ENCODE measurements at places on chromosomes 16 and 17. TPM values are rescaled to one million over a fixed set of nuclear protein-coding genes. Genes with fewer than 3 reads are reported as not detected.

The LRRC37A gene
- total RNA-seq, result 3.1 TPM

DNA sequence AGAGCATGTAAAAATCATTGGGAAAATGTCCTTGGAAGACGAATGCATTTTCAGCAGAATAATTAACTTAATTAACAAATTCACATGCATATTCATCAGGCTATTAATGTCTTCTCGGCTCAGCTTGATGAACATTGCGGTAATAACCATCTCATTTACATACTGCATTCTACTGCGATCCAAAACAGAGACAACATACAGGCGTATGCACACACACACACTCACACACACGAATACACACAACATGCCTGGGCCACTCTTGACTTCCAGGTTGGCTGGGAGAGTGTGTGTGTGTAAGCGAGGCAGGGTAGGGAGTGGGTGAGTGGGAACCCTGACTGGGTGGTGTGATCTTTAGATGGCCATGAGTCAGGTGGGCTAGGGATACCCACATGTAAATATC lies 44.7 kb downstream of the NEUROD2 start:
- no peak for DNase-seq

The CCDC154 gene
- 2.8 TPM for total RNA-seq

GRCh38 chr16:22813223-22813947 lies 577 bp upstream of the HS3ST2 start:
- DNase-seq, result peak; percentile 86

The CDH8 gene
- 0.19 TPM for total RNA-seq

DNA sequence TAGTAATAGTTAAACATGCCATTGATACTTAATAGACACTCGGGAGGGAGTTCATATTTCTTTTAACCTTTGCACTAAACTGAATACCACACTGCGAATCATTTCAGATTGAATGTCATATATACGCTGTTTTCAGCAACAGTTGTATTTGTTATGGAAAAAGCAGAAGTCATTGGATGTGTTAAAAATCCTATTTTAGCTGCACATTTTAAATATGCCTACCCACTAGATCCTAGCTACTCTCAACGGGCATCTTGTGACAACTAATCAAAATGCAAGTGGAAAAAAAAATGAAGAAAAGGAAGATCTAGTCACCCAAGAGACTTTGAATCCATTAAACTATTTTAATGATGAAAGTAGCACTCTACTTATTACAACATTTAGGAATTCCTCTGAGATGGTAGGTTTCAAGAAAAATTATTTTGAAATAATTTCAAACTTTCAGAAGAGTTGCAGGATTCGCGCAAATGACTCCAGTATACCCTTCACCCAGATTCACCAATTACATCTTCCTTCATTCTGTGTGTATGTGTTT lies 51.4 kb upstream of the MNT start:
- no peak for DNase-seq

The RAB37 gene
- total RNA-seq, result 5.6 TPM

DNA sequence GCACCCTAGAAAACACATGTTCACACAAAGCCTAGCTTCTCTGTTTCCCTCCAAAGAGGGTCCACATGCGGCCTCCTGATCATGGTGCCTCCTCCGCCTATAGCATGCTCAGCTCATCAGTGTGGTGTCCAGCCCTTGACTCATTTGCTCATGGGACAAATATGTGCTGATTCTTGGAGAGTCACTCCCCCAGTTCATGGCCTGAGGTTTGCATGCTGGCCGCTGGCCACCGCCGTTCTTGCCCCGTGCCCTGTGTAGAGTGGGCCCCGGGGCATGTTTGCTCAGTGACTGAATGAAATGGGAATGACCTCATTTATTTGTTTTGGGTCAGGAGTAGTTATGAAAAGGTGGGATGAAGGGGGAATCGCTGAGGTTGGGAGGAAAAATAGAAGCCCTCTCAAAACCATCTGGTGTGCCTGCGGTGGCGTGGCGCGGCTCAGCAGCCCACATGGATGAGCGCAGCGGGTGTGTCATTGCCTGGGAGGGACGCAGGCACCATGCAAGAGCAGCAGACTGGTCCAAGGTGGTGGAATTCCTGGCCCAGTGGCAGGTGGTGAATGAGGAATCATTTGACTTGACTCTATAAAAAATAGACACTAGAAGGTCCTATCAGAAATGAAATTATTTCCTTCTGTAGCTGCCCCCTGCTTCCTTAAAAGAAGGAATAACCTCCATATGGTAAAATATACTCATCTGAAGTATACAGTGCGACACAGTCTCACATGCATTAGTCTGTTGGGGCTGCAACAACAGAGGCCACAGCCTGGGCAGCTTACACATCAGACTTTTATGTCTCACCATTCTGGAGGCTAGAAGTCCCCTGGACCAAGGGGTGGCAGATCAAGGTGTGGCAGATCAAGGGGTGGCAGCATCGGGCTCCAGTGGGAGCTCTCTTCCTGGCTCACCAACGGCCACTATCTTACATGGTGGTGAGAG lies 31.7 kb downstream of the CRISPLD2 start:
- no peak for DNase-seq

The ANKRD40CL gene
- not detected for total RNA-seq

The CCL1 gene
- not detected for total RNA-seq

The CRHR1 gene
- total RNA-seq, result not detected

DNA sequence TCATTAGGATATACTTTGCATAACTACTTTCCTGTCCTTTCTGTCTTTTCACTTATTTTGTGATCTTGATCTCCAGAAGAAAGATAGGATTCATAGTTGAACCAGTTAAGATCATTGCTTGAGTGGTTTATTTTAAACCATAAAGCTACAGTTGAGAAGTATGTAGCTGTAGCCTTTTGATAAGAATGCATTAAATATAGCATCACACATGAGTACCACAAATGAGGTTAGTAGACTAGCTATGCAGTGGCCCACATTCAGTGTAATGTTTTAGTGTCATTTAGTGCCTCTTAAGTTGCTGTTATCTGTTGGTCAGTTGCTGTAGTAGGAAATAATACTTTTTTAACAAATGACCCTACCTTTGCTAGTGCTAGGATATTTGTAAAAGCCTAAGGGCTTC lies 1.3 kb downstream of the NLK start:
- no peak for DNase-seq

The GJC1 gene
- 6.5 TPM for total RNA-seq

GRCh38 chr16:69404275-69404805 lies 18.5 kb upstream of the TERF2 start:
- DNase-seq, result peak; percentile 89

- no peak for DNase-seq
Observed at GRCh38 chr17:8186446-8186786, 3.6 kb downstream of the BORCS6 start.

The GPS2 gene
- total RNA-seq, result 67.0 TPM

DNA sequence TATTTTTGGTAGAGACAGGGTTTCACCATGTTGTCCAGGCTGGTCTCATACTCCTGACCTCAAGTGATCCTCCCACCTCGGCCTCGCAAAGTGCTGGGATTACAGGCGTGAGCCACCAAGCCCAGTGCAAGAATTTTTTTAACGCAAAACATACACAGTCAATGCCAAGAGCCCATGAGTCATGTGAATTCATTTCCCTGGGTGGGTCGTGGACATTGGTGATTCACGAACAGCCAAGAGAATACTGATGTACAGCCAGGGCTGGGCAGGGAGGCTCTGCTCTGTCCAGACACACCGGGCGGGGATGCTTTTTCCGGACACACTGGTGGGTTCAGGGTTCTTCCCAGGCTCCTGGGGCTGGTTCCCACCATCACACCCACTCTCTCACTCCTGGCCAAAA lies 17.7 kb downstream of the SLC38A8 start:
- DNase-seq, result no peak

The PYY gene
- not detected for total RNA-seq

DNA sequence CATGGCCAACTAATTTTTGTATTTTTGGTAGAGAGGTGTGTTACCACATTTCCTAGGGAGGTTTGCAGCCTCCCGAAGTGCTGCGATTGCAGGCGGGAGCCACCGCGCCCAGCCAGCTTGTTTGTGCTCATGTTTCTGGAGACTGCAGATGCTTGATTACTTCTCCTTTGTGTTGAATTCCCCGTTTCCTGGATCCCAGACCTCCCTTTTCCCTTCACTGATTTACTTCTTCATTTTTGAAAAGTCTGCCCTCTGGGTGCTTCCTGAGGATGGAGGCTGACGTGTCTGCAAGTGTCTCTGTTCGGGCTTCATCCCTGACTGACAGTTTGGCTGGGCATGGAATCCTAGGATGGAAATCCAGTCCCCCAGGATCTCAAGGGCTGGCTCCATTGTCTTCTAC lies 7.0 kb upstream of the TRIM47 start:
- no peak for DNase-seq

DNA sequence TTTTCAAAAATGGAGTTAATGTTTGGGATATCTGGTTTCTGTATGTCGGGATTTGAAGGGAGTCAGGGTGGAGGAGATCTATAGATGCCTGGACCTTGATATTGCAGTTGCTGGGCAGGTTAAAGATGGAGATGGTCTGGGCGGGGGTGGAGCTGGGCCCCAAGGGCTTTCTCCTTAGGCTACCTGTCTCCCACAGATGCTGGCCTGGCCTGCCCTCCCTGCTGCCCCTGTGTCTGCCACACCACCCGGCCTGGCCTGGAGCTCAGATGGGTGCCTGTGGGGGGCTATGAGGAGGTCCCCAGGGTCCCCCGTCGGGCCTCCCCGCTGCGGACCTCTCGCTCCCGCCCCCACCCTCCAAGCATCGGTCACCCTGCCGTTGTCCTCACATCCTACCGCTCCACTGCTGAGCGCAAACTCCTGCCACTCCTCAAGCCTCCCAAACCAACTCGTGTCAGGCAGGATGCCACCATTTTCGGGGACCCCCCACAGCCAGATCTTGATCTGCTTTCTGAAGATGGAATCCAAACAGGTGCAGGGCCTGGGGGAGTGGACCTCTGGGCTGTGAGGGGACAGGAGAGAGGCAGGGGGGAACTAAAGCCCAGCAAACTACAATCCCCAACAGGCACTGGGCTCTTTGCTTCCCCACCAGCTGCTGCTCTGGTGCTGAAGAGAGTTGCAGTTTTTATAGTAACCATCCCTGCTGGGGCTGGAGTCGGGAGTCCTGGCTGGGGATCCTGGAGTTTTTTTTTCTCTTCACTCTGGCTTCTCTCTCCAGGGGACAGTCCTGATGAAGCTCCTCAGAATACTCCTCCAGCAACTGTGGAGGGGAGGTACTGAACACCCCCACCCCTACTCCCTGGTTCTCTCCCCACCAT lies 2.9 kb downstream of the ARHGEF15 start:
- DNase-seq, result no peak

- DNase-seq, result no peak
Observed at GRCh38 chr16:81636298-81636993, 142.6 kb upstream of the PLCG2 start.

DNA sequence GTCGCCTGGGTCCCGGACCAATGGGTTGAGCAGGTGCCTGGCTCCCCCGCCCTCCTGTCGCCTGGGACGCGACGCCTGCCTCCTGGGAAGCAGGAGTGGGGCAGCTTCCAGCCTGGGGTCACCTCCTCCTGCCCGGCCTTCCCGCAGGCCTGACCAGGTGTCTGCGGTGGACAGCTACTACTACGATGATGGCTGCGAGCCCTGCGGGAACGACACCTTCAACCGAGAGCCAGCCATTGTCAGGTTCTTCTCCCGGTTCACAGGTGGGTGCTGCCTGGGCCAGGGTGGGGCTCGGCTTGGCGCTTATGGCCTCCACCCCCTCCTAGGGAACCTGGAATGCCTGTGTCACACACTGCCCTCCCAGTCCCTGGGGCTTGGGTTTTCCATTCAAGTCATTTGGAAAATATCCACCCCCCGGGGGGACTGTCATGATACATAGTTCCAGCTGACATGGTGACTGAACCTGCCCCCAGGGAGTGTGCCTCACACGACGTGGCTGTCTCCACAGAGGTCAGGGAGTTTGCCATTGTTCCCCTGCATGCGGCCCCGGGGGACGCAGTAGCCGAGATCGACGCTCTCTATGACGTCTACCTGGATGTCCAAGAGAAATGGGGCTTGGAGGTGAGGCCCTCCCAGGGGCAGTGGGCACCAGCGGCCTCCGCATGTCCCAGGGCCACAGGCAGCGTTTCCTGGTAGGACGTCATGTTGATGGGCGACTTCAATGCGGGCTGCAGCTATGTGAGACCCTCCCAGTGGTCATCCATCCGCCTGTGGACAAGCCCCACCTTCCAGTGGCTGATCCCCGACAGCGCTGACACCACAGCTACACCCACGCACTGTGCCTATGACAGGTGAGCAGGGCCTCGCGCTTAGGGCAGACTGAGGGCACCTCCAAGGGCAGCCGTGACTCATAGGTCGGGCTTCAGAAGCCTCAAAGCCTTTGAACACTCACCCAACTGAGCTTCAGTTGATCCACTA lies 2.3 kb downstream of the DNASE1 start:
- DNase-seq, result peak; percentile 39

DNA sequence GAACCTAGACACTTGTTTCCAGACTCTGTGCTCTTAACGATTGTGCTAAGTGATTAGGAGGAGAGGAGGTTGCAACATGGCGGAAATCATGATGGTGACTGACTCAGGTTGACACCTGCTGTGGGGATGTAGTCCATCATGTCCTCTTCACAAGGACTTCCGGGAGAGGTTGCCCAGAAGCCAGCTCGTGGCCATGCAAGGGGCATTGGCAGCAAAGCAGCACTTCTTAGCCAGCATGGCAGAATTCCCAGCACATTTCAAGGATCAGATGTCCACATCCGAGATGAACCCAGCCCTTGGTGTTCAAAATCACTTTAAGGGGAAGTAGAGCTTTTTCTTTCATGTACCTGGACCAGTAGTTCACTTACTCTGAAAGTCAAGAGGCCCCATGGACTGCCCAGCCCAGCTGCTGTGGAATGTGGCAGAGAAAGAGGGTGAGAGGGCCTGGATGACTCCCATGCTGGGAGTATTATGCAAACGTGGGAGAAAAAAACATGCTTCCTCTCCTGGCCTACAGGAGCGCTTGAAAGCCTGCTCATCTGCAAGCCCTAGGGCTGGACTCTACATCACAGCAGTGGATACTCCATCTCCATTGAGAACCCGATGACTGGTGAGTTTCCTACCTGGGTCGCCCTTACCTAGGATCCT lies 65.5 kb downstream of the IRX6 start:
- no peak for DNase-seq

DNA sequence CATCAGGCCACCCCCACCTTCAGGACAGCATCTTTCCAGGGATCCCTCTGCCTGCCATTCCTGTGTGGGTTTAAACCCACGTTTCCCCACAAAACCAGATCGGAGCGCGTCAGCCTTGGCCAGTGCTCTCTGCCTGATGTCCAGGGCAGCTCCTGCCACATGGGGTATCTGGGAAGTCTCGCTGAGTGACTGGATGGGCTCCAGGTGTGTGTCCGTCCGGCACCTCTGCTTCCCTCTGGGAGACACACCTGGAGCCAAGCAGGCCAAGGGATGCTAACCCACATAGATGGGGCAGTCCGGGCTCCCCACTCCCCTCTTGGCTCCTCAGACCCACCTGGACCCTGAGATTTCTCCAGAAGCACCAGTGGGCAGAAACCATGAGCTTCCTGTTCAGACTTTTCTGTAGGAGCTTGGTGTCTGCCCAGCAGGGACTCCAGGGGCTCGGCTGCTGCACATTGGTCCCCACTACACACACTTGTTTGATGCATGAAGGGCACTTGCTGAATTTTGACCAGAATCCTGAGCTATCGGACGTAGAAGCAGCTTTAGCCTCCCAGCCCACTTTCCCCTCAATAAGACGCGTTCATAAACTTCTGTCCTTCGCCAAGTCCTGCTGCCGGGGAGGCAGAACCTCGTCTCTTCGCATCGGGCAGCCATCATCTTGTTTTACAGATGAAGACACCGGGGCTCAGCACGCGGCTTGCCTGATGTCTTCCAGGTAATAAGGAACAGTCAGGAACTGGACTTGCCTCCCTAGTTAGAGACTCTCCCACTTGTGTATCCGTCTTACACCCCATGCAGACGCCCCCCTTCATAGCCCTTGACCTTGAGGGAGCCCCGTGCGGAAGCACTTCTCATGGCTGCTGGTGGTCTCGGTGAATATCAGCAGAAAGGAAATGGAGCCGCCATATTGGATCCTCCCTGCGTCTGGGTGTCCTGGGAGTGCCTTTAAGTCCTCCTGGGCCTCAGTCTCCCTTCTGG lies 91.6 kb upstream of the ZNF469 start:
- DNase-seq, result no peak

The TP53TG3B gene
- not detected for total RNA-seq
